ENCODE measurements at places on chromosomes 6 and 20. TPM values are rescaled to one million over a fixed set of nuclear protein-coding genes. Genes with fewer than 3 reads are reported as not detected.

The PHACTR1 gene
- 5.8 TPM for polyA plus RNA-seq

The ATF6B gene
- polyA plus RNA-seq: 49.0 TPM

The GNRH2 gene
- 0.35 TPM for polyA plus RNA-seq

The PLEKHG1 gene
- 15.6 TPM for polyA plus RNA-seq

Measured in hindlimb muscle (tissue), 1 donor.